ENCODE measurements at places on chromosomes 11 and 22. TPM values are rescaled to one million over a fixed set of nuclear protein-coding genes. Genes with fewer than 3 reads are reported as not detected.

DNA sequence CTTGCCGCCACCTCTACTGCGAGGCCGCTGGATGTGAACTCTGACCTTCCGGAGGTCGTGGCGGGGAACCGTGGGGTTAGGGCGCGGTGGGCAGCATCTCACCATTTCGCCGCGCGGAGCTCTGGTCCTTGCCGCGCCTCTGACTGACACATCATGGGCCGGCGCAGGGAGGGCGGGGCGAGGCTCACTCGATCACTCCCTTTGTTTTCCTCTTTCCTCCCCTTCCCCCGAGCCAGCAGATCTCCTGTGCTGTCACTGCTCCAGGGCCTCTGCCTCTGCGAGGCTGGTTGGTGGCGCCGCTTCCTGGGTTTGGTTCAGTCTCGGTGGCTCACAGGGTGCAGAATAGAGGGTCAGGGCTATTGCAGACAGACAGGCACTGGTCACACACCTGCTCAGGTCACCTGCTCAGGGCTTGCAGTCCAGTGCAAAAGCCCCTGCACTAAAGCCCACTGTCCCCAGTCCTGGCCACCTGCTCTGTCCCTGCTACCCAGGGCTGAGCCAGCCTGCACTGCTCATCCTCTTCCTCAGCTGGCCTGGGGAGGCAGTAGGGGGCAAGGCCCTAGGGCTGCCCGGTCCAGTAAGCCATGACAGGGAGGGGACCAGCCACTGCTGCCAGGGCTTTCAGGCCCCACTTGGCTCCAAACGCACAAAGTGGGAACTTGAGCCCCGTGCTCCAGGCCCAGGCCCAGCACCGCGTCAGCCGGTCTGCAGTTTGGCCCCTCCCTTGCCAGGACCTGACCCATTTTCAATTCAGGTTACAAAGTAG, 36.2 kb downstream of the PISD start:
- no peak for DNase-seq
- no peak overlapping the region for H3K4me3 ChIP-seq
- no peak overlapping the region for H3K27ac ChIP-seq
- H3K36me3 ChIP-seq: peaks cover 50% of the 10 kb centered on the region
- H3K27me3 ChIP-seq: no peaks in the 10 kb centered on the region

- DNase-seq: no peak
- H3K4me3 ChIP-seq: no peak overlapping the region
- no peak overlapping the region for H3K27ac ChIP-seq
- no peaks in the 10 kb centered on the region for H3K36me3 ChIP-seq
- H3K4me1 ChIP-seq: peaks cover 5% of the 10 kb centered on the region
- H3K27me3 ChIP-seq: peaks cover 32% of the 10 kb centered on the region
Observed at GRCh38 chr22:41777749-41778425, 22.6 kb upstream of the CCDC134 start.

- H3K4me3 ChIP-seq: no peak overlapping the region
- DNase-seq: no peak
- H3K4me1 ChIP-seq: no peaks in the 10 kb centered on the region
Observed at GRCh38 chr11:111324277-111324720, 26.0 kb downstream of the POU2AF3 start.

DNA sequence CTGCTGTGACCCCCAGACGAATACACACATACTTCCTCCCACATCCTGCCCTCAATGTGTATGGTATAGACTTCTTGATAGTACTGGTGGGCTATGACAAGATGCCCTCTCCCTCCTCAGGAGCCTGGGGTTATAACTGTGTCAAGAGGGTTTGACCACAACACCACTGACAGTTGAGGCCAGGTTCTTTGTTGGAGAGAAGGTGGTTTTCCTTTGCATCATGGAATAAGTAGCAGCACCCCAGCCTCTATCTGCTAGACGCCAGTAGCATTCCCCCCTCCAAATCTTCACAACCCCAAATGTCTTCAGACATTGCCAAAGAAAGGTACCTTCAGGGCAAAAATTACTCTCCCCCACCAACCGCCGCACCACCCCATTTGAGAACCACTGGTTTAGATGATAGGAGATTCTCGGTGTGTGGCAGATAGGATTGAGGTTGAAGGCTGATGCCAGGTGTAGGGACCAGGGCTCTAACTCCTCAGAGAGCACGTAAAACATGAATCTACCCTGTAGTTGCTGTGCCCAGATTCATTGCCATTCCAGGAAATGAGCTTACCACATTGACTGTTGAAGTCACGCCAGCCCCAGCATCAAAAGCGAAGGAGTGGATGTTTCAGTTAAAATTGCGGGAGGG, 5.5 kb upstream of the MYO18B start:
- no peaks in the 10 kb centered on the region for H3K36me3 ChIP-seq
- H3K4me1 ChIP-seq: no peaks in the 10 kb centered on the region
- no peak overlapping the region for H3K4me3 ChIP-seq
- DNase-seq: no peak
- H3K27me3 ChIP-seq: no peaks in the 10 kb centered on the region
- no peak overlapping the region for H3K27ac ChIP-seq

GRCh38 chr22:28299753-28300152, 379.9 kb downstream of the TTC28 start:
- H3K4me1 ChIP-seq: no peaks in the 10 kb centered on the region
- H3K27ac ChIP-seq: no peak overlapping the region
- H3K36me3 ChIP-seq: no peaks in the 10 kb centered on the region

- no peak overlapping the region for H3K27ac ChIP-seq
- no peaks in the 10 kb centered on the region for H3K36me3 ChIP-seq
- H3K4me3 ChIP-seq: no peak overlapping the region
- no peak for DNase-seq
- no peaks in the 10 kb centered on the region for H3K4me1 ChIP-seq
Observed at GRCh38 chr11:77187111-77187750, 59.2 kb downstream of the MYO7A start.

DNA sequence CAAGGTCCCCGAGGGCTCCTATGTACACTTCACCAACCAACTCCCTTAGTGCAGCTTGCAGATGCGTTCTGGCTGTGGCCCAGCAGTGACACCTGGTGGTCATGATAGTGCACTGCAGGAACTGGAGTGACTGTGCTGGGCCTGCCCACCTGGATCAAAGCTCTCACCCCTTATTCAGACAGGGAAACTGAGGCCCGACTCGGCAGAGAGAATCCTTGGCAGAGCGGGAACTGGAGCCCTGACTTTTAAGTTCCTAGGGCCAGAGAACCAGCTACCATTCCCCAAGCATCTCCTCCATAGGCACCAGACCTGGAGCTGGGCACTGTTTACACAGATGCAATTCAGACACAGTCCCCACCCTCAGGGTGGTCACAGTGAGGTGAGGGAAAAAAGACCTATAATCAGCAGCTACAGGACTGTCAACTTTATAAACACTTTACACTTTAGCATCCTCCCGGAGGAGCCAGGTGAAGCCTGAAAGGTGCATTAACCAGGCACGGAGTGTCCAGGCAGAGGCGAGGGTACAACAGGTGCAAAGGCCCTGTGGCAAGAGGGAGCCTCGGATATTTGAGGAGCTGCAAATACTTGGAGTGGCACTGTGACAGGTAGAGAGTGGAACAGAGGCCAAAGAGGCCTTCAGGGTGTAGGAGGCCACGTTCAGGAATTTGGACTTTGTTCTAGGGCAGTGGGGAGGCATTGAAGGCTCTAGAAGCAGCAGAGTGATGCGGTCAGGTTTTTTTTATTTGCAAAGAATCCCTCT, 22.0 kb downstream of the RHBDD3 start:
- no peak overlapping the region for H3K4me3 ChIP-seq
- H3K4me1 ChIP-seq: peaks cover 9% of the 10 kb centered on the region
- H3K27me3 ChIP-seq: peaks cover 42% of the 10 kb centered on the region
- peak; percentile 77 for DNase-seq
- H3K36me3 ChIP-seq: no peaks in the 10 kb centered on the region

- H3K36me3 ChIP-seq: peaks cover 20% of the 10 kb centered on the region
- no peaks in the 10 kb centered on the region for H3K4me1 ChIP-seq
- H3K27me3 ChIP-seq: no peaks in the 10 kb centered on the region
- H3K4me3 ChIP-seq: peak overlapping the region; percentile 80
- DNase-seq: peak; percentile 78
Observed at GRCh38 chr22:30694171-30694639, 469 bp upstream of the OSBP2 start.

- no peak for DNase-seq
- peaks cover 26% of the 10 kb centered on the region for H3K4me1 ChIP-seq
- no peak overlapping the region for H3K27ac ChIP-seq
- H3K36me3 ChIP-seq: peaks cover 62% of the 10 kb centered on the region
- H3K4me3 ChIP-seq: no peak overlapping the region
Observed at GRCh38 chr22:37575490-37576003, 4.3 kb downstream of the LGALS2 start.

DNA sequence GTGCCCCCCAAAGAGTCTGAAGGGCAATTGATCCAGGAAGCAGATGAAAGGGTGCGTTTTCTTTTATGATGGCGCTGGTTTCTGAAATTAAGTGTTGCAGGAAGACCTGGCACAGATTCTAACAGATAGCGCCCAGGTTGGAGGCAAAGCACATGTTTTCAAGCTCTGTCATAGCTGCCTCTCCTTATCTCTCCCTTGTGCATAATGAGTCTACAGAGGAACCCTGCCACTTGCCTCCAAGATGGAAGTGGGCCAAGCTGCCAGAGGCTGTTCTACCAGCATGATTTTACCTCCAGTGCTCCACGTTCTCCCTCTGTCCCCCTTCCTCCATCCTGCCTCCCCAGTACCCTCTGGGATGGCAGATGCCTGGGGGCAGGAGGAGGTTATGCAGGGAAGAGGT, 30.0 kb upstream of the TLCD5 start:
- H3K4me3 ChIP-seq: no peak overlapping the region
- H3K27ac ChIP-seq: no peak overlapping the region
- H3K36me3 ChIP-seq: no peaks in the 10 kb centered on the region
- no peaks in the 10 kb centered on the region for H3K4me1 ChIP-seq
- H3K27me3 ChIP-seq: peaks cover 46% of the 10 kb centered on the region

The MMP13 gene
- not detected for total RNA-seq

The VSIG10L2 gene
- total RNA-seq: not detected

The TSPO gene
- 185 TPM for total RNA-seq

The SGSM1 gene
- 0.07 TPM for total RNA-seq

The NFAM1 gene
- total RNA-seq: 0.39 TPM

The SLC22A12 gene
- total RNA-seq: not detected
